Skeletal muscle cell (primary cell): ENCODE measurements at places on chromosomes 3 and 15.
A peak's percentile ranks its signal among the peaks of the same experiment; 100 is the strongest.

DNA sequence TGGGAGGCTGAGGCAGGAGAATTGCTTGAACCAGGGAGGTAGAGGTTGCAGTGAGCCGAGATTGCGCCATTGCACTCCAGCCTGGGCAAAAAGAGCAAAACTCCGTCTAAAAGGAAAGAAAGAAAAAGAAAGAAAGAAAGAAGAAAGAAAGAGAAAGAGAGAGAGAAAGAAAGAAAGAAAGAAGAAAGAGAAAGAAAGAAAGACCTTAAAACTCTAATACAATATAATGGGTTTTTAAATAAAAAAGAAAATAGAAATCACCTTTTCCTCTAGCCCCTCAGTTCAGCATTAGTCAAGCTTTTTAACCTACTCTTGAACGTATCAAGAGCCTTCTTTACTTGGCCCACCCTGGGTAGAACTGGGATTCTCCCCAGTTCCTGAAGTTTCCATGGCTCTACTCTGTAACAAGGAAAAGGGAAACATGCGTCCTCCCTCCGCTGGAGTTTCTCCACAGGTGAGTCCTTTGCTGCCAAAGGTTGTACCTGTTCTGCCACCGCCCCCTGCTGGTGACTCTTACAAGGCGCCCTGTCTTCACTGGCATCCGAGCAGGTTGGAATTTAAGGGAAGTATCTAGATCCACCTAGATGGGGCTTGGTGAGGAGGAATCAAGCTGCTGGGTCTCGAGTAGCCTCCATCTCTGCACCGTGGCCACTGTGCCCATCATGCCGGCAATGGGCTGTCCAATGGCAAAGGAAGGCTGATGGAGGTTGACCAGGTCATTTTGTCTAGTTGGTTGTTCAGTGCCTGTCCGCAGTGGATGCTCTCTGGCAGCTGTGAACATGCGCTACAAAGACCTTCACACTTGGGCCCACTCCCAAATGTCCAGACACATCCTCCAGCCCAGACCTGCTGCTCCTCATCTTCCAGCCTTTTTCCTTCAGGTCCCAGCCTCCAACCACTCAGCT, 20.6 kb upstream of the EPHB3 start:
- DNase-seq: no peak

DNA sequence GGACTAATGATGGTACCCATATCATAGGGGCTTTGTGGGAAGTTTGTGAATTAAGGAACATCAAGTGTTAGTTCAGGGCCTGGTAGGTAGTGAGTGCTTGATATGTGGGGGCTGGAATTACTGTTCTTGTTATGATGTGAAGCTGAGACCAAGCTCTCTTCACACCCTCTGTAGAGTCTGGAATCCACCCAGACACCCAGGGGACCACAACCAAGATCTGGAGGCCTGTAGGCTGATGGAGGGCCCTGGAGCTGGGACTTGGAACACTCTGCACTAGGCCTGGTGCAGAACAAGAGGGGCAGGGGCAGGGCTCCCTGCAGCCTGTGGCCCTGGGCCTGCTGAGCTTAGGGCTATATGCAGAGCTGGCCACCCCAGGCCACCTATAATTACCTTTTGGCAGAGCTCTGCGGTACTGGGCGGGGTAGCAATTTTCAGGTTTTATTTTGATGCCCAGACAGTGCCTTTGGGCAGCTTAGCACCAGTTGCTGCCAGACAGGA, 13.1 kb upstream of the PRKCD start:
- no peak for DNase-seq

- no peak for DNase-seq
Measured at GRCh38 chr3:38471260-38471857, 17.7 kb downstream of the ACVR2B start.

- DNase-seq: no peak
Measured at GRCh38 chr3:128485282-128486204, 7.5 kb downstream of the GATA2 start.

GRCh38 chr15:59723687-59724346, 34.7 kb upstream of the BNIP2 start:
- DNase-seq: no peak

DNA sequence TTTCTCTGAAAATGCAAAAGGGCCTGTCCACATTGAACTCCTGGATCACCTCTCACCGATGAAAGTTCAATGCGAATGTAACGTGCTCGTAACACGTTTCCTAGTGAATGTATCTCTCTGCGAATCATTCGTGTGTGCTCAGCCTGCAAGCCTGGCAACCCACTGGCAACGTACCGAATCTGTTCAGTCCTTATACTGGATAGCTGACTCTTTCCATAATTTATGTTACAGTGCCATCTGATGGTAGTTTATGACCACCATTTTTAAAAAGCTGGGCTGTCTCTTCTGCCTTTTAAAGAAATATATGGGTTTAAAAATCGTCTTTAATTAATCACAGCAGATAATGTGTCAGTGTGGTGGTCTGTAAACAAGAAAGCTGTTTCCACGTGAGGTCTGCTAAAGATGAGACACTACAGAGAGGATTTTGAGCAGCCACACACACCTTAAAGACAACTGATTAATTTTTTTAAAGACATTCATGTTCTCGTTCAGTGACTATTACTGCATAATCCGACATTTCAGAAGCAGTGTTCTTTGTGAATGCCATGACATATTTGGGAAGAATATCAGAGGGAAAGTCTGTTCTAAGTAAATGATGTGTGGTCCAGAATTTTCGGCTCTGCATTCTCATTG, 69.4 kb upstream of the FOXP1 start:
- DNase-seq: peak; percentile 19

DNA sequence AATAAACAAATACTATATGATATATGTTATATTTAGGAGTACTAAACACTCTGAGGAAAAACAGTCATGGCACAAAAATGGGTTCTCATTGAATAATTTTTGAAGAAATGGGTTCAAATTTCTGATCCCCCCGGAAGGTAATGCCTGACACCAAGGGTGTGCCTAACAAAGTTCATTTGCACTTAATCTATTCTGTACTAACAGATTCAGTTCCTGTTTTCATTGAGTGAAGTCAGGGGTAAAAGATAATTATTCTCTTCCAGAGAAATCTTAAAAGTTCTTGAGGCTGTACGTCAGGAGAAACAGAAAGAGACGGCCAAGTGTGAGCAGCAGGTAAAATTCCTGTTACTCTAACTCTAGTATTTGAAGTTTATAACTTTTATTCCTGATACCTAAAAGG, 34.5 kb upstream of the TMEM42 start:
- no peak for DNase-seq
